Nephron progenitor cell (in vitro differentiated cells): ENCODE measurements at places on chromosomes 1 and 21.

GRCh38 chr21:38229260-38229877 lies 27.4 kb upstream of the KCNJ15 start:
- no peak for DNase-seq

GRCh38 chr21:39502631-39503030 lies 50.9 kb downstream of the SH3BGR start:
- no peak for DNase-seq

- no peak for DNase-seq
Observed at GRCh38 chr1:15950302-15950701, 25.6 kb downstream of the ZBTB17 start.

GRCh38 chr1:107803579-107803978 lies 161.4 kb downstream of the VAV3 start:
- no peak for DNase-seq

DNA sequence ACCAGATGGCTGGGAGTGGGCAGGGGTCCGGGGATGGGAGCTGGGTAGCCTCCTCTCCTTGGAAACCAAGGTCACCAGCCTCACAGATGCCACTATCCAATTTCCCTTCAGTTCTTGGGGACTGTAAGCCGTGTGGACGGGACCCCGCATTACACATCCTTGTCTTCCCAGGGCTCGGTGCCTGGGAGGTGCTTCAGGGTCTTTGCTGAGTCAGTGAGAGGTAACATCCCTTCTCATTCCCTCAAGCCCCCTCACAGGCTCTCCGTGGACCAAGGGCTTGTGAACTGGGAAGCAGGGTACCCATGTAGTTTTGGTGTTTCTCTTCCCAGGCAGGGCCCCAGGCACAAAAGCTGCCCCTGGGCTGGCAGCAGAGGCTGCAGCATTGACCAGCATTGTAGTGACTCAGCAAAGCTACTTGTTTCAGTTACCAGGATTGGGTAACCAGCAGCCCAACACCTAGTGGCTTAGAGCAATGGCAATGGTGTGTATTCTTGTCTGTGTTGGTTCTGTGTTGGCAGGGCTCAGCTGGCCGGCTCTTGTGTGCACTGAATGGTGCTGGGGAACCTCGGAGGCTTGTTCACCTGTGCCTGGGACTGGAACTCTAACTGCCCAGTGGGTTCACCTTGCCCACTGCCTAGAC lies 24.6 kb upstream of the PCBP3 start:
- no peak for DNase-seq

GRCh38 chr1:206524739-206525364 lies 17.5 kb downstream of the RASSF5 start:
- DNase-seq, result no peak

DNA sequence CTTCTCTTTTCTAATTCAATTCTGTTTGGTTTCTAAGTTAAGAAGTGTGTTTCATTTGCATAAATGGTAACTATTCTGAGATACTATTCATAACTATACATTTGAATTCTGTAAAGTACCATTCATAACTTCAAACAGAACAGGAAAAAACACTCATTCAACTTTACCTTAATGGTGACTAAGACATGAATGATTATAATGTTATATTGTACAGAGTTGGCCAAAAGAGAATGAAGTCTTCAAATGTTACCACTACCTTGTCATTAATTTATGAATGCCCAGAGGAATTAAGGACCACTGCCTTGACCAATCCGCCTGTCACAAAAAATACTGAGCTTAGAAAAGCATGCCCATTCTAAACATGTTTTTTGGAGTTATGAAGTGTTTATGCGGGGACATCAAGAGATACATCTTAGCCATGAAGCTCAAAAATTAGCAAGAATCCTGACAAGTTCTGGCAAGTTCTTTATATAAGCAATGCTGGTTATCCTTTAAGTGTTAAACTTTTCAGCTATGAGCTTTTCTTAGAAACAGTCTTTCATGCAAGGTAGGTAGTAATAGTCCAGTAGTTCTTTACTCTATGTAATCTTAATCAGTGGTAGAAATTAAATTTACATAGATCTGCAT lies 7.9 kb downstream of the WASF2 start:
- DNase-seq, result no peak

DNA sequence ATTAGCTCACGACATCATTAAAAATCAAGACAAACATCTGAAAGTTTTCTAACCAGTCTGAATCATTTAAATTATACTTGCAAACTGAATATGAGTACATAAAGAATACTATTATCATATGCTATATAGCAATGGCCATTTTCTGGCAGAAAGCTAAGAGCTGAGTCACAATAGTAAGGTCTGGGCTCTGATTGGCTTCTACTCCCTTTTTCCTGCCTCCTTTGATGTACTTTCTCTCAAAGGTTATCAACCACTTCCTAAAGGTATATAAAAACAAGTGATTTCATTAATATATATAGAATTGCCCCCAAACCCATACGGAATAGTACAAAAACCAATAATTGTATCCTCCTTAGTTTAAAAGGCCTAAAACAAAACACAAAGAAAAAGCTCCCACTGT lies 7.0 kb downstream of the KCNA3 start:
- no peak for DNase-seq

DNA sequence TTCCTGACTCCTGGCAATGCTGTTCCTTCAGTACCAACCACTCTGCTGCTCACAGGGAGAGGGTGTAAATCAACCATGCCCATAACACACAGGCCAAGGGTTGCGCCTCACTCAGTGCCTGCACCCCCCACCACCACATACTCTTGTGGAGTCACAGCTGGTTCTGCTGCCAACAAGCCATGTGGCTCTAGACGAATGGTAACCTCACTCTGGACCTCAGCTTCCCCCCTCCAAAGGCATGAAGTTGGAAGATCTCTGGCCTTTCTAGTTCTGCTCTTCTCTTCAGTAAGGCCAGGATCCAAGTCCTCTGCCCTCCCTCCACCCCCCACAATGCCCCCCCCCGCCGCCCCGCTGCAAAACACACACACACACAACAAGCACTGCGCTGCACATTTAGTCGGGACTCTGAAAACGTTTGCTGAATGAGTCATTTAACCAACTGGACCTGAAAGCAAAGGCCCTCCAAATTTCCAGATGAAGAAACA lies 1.7 kb upstream of the GLIS1 start:
- DNase-seq, result no peak
